LoVo (cell line): ENCODE measurements at places on chromosomes 3 and 15.

DNA sequence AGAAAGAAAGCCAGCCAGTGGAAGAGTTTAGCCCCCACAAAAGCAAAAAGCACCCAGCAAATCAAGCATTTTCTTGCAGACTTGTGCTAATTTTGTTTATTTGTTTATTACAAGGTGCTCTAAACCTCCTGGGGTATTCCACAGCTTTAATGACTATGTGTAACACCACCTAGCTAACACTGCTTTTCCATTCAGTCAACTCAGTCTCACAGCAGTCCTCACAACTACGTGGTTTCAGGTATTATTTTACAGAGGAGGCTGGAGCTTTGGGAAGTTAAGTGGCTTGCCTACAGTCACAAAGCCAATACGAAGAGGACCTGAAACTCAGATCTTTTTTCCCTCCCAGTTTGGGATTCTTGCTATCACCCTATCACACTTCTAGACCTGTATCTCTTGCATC is 14.8 kb downstream of the SOX14 start:
- no peak for DNase-seq

- DNase-seq, result no peak
Observed at GRCh38 chr3:120302361-120302760, 17.3 kb upstream of the GPR156 start.

- DNase-seq, result no peak
Observed at GRCh38 chr3:76673171-76673570, 366.7 kb upstream of the ROBO2 start.

DNA sequence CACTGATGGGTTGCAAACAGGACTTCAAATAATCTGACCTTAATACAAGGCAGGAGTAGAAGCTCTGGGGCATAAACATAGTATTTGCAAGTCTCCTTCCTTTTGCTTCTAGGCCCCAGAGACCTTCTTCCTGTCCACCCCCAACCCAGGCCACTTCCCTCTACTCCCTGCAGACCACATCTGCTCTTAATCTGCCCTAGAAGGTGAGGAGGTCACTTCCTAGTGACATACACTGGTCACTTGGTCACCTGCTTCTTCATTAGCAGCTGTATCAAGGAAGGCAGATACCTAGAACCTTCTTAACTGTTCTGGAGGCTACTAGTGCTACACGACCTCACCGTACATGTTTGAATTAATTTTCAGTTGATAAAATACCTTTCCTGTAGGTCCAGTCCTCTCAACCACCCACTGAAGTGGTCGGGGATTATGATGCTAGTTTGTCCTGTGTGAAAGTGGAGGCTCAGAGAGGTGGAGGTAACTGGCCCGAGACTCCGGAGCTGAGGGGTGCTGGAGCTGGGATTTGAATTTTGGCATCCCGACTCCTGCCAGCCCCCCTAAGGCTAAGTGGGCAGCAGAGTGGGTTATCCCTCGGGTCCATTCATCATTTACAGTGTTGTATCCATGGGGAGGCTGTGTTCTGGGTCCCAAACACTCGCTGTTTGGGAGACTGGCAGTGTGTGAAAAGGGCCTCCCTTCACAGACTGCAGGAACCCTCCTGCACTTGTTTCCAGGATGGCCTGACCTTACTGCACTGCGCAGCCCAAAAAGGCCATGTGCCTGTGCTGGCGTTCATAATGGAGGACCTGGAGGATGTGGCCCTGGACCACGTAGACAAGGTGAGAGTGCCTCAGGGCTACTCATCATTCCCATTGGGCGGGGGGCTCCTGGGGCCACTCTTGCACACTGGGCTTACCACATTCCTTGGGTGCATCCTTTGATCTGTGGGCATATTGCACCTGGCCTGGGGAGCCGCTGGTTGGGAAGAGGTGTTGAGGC is 13.9 kb downstream of the ANKDD1A start:
- DNase-seq, result no peak

DNA sequence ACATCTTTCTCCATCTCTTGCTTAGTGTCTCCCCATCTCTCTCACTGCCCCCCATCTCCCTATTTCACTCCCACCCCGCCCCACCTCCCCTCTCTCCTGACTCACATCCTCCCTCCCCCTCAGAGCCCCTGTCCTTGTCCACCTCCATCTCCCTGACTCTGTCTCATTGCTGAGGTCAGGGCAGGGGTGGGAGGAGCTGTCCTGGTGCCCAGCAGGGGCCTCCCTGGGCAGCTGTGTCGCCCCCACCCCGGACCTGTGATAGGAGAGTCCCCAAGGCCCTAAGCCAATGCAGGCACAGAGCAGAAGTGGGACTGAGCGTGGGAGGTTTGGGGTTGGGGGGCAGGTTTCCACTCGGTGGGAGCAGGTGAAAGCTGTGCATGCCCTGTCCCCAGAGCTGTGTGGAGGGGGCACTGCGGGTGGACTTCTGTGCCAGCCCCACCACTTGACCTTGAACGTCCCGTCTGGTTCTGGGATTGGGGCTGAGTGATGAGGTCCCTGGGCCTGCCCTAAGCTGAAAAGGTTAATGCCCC is 210.8 kb downstream of the TBC1D2B start:
- DNase-seq, result no peak

GRCh38 chr3:141537856-141538255 is 51.0 kb downstream of the RASA2 start:
- DNase-seq, result no peak

DNA sequence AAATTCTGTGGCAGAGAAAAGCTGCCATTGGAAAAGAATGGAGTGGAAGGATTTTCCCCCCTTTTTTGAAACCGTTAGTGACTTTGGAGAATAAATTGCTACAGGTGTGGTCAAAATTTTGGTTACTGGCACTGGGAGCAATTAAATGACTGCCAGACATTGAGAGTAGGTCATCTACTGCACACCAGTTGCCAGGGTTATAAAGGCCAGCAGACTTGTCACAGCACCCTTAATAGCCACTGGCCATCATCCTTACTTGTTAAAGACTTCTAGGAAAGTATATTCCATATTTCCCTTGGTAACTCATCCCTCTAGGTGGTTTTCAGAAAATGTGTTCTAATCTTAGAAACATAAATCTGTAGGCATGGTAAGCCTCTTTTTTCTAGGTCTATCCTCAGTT is 8.0 kb downstream of the PIK3CA start:
- DNase-seq, result no peak

DNA sequence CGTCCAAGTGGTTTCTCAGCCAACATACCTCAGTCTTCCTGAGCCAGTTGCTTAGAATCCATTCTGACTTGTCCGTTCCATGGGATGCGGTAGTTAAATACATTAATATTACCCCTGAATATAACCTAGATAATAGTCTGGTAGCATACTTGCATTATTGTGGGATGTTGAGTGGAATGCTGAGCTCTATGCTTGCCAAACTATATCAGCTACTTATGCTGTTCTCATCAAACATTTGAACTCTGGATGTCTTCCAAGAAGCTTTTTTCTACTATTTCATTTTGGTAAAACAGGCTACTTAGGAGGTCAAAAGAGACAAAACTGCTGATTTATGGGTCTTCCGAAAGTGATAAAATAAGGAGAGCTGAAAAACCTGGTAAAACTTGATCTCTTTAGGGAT is 429.5 kb downstream of the NAALADL2 start:
- DNase-seq, result no peak

DNA sequence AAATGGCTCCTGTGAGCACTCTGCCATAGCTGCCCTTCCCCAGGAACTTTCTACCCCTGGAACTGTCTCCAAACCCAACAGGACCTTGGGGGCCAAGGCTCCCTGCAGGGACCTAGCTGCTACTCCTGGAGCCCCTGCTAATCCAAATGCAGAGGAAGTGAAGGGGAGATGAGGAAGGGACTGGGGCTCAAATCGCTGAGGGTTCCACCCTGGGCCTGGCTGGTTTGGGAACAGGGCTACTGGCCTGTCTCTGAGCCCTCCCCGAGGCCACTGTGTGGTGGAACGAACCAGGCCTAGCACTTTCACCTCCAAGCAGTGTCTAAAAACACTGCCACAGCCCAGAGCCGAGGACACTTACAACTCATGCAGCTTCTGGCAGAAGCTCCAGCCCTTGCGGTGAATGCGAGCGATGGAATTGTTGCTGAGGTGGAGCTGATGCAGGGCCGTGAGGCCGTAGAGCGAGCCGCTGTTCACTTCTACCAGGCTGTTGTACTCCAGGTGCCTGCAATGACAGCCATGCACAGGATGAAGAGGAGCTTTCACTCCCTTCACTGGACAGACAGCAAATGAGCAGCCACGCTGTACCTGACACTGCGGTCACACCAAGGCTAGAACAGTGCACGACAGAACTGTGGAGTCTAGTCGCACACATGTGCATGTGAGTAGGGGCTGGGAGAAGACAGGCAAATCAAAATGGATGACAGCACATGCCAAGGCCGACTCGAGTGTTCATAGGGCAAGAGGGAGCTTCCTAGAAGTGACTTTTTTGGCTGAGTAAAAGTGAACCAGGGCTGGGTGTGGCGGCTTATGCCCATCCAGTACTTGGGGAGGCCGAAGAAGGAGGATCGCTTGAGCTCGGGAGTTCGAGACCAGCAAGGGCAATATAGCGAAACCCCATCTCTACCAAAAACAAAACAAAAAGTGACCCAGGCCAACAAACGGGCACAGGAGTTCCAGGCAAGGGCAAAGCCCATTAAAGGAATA is 90.8 kb downstream of the LRIG1 start:
- DNase-seq, result no peak

DNA sequence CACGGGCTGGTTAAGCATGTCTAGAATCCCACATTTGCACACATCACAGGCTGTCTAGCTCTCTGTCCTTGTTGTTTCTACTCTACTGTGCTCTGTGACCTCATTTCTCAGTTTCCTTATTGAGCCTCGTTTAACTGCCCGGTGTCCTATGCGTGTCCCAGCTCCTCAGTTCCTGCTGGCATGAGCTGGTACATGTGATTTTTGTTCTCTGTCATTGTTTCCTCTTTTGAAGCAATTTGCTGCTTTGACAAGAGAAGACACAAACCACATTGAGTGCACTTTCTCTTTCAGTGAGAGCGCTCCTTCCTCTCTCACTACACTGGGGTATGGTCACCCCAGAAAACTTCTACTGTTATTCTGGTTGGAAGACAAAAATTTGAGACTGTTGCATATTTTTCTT is 563.5 kb downstream of the PDCD6IP start:
- no peak for DNase-seq

- no peak for DNase-seq
Observed at GRCh38 chr3:145817870-145818483, 343.0 kb downstream of the PLOD2 start.

GRCh38 chr3:85270488-85270887 is 311.7 kb downstream of the CADM2 start:
- no peak for DNase-seq

GRCh38 chr15:65818927-65819562 is 27.0 kb upstream of the DENND4A start:
- no peak for DNase-seq

DNA sequence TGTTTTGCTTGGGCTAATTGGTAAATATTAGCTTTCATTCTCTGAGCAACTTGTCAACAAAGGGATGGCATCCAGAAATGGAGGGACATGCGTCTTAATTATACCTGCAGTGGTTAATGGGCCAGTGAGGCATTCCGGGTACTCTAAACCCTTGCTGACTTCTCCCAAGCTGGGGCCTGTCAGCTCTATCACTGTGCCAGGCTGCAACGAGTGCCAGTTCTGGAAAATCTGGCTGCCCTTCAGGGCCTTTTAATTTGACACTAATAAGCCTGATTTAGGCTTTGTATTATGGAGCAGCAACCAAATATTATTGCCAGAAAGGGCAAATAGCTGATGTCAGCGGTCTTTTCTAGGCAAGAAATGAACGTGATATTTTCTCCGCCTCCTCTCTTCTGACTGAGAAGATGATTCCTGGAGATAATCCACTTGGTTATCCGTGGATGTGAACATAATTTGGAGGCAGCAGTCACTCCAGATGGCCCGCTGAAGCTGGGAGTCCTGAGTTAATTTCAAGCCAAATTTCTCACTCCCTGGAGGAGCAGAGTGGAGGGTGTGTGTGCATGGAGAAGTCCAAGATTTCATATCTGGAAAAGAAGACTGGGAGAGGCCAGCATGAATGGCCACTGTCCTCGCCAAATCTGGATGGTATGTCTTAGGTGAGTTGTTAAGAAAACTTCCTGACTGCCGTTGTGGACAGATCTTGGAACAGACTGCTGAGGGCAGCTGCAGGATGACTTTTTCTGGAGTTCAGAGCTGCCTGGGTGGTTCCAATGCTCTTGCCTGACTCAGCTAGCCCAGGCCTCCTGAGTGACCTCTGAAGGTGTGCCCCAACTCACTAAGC is 44.4 kb upstream of the PSMD6 start:
- DNase-seq, result no peak

DNA sequence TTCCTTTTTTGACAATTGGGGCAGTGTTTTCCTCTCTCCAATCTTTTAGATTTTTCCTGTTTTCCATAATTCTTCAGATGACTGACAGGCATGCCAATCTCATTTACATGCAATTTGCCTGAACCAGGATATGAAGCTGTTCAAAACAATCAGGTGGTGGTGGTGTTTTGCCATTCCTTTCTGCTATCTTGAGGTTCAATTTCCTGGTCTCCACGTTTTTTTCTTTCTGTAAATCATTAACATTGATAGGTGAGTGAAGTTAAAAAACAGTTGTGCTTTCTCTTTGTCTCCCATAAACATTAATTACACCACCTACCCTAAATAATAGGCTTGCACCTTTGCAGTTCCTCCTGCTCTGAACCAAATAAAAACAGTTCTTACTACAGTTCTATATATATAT is 49.1 kb downstream of the C2CD4A start:
- peak; percentile 78 for DNase-seq

DNA sequence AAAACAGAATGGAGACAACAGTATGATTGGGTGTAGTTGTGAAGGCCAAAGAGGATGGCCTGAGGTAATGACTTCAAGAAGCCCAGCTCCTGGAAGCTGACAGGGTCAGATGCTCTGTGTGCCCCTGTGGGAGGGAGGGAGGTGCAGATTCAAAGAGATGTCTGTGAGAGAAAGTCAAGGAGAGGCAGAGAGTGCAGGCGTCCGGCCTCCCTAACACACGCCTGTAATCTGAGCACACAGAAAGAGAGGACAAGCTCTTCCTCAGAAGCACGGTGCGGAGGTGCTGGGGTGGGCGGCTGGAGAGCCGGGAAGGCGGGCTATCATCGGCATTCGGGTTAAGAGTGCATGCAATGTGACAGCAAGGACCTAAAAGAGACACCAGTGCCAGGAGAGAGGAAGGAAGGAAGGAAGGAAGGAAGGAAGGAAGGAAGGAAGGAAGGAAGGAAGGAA is 238.2 kb upstream of the HES1 start:
- no peak for DNase-seq

DNA sequence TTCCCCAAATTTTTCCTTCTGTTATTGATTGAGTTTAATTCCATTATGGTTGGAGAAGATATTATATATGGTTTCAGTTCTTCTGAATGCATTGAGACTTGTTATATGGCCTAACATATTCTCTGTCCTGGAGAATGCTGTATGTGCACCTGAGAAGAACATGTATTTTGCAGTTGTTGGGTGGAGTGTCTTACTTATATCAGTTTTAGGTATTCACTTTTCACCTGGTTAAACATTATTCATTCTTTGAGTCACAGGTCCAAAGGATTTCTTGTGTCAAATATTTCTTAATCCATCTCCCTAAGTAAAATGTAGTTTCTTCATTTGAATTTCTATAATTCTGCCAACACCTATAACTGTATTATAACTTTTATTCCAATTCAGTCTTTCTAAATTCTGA is 17.8 kb downstream of the ACKR2 start:
- no peak for DNase-seq

- no peak for DNase-seq
Observed at GRCh38 chr3:136612512-136612911, 139.7 kb downstream of the STAG1 start.
